Activated gamma-delta T cell treated with Interleukin-2 at 50 U/mL for 16 hours (primary cell): ENCODE measurements at places on chromosomes 5 and 9.
A peak's percentile ranks its signal among the peaks of the same experiment; 100 is the strongest.

DNA sequence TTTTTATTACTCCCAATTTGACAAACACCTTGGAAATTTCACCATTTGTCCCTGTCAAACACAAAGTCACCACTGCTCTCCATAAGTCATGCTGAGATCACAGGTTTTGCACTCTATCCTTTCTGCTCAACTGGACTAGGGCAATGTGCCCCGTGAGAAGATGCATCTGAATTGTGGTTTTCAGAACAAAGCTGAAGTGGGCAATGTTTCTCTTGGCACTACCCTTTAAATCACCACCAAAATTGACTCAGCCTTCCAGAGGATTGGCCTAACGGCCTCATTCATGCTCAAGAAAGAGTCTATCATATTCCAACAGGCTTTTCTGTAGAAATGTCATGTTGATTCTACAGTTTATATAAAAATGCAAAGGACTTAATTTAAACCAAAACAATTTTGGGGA lies 81.0 kb upstream of the TRIO start:
- no peak for DNase-seq

DNA sequence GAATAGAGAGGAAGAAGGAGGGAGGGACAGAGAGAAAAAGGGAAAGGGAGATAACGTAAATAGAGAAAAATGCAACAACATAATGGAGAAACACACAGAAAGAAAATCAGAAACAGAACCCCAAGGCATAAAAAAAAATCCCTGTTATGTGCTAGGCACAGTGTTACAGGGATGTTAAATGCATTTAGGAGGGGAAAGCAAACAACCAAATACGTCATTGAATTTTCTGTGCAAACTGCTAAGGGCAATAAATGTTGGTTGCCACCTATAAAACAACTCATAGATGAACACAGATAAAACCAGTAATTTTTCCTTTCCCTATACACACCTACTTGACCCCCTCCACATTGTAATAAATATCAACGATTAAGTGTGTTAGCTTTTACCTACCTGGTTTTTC lies 51.3 kb upstream of the ASTN2 start:
- no peak for DNase-seq

GRCh38 chr5:127893232-127893631 lies 190.0 kb downstream of the CCDC192 start:
- DNase-seq: no peak

GRCh38 chr9:105418588-105419500 lies 29.0 kb upstream of the FSD1L start:
- DNase-seq: no peak

- no peak for DNase-seq
Observed at GRCh38 chr9:129387822-129388221, 209.8 kb upstream of the IER5L start.

DNA sequence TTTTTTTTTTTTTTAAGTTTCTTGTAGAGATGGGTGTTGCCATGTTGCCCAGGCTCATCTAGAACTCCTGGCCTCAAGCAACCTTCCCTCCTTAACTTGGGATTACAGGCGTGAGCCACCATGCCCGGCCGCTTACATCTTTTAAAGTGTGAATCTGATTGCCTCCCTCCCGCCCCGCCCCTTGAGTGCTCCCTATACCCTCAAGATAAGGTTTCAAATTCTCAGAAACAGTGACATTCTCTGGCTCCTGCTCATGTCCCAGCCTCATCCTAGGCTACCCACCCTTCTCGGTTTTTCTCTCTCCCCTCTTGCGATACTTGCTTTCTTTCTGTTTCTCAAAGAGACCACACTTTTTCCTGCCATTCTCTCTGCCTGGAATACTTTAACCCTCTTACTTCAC lies 12.4 kb downstream of the MORN5 start:
- DNase-seq: no peak

- no peak for DNase-seq
Observed at GRCh38 chr5:74667396-74667795, 17.6 kb upstream of the HEXB start.

- DNase-seq: no peak
Observed at GRCh38 chr5:43592363-43592762, 10.6 kb upstream of the NNT start.

- DNase-seq: no peak
Observed at GRCh38 chr9:92392690-92393089, 11.7 kb downstream of the OGN start.

DNA sequence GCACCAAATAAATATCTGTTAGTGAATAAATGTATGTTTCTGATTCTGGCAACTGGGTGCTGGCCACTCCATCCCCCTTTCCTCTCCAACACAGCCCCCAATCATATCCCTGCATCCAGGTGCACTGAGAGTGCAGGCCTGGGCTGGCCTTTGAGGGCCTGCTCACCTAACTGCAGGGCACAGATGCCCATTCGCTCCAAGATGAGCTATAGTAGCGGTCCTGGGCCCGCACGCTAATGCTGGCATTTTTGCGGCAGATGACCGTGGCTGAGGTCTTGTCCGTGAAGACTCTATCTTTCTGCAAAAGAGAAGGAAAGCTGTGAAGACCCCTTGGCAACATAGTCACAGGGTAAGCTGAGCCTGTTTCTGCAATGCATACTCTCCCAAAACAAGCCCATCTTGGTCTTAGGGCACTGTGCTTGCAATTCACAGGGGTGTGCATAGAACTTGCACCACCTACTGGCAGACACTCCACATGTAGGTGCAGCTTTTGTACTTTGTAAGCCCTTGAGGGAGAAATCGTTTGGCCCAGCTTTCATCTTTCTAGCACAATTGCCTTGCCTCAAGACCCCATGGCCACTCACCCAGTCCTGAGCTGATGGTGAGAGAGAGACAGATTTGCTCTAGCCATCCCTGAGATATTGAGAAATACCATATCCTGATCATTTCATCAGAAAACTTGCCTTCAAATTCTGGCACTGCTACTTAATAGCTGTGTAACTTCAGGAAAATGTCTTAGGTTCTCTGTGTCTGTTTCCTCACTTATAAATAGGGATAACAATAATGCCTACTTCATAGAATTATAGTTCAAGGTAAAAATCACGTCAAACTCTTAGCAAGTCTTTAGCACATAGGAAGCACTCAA lies 13.5 kb downstream of the IL12B start:
- peak; percentile 23 for DNase-seq

GRCh38 chr9:81886665-81887064 lies 41.6 kb upstream of the SPATA31D4 start:
- no peak for DNase-seq

GRCh38 chr9:37511016-37512010 lies 25.6 kb downstream of the POLR1E start:
- no peak for DNase-seq

DNA sequence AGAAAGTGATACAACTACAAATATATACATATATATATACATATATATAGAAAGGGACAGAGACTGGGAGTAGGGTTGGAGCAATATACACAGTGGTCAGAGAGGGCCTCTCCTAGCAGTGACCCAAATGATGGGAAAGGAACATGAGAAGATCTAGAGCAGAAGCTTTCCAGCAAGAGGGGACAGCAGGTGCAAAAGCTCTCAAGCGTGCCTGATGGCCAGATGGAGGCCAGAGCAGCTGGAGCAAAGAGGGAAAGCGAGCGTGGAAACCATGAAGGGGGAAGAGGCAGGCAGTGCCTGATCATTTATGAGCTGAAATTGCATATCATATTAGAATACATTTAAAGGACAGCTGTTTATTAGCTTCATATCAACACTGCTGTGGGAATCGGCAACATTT lies 7.6 kb upstream of the GRPEL2 start:
- DNase-seq: no peak

DNA sequence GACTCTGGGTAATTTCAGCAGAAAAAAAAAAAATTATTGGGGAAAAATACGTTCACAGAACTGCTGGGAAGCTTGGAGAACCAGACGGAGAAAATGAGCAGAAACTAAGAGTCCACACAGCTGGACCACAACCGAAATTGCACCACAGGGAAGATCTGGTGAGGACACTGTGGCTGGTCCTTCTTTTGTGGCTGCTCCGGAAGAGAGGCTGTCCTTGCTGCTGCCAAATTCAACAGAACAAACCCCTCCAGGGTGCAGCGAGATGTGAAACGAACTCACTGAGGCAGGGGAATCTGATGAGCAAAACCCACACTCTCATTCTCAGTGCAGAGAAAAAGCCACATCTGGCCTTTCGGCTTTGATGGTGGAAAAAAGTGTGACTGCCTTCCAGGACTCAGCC lies 200.0 kb downstream of the ACTL7B start:
- DNase-seq: no peak

DNA sequence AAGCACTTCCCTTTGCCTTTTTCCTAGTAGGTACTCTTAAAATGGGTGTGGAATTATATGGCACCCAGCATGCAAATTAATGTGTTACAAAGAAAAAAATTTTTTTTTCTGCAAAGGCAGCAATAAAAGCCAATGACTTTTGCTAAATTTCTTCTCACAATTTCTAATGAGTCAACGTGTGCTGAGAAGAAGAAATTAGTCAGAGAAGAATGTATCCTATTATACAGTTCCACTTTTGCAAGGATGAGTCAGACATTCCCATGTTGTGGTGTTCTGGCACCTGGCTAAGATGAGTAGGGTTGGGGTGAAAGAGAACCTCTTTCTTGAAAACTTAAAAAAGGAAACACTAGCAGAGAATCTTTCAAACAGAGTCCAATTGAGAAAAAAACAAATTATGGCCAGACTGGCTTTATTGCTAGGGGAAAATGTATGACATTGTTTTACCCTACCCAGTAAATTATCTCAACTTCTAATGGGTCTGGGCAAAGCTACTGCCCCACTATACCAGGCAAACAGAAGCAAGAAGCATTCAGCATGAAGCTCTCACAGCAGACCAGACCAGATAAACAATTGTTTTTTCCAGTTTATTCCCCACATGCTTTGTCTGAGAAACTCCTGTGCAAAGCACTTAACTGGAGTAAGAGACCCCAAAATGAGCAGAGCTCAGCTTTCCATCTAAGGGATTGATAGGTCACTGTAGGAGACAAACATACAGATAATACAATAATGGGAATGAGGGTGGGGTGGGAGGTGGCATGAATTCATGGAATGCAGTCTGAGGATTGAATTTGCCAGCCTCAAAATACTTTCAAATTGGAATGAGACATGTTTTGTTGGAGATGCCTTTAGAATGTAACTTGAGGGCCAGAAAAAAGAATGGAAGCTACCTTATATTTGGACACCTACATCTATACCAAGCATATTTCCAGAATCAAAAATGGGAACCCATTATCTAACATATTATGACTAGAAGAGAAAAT lies 220.8 kb upstream of the RFX3 start:
- DNase-seq: no peak
